Suppressor macrophage treated with lipopolysaccharide for 1 hour (primary cell): ENCODE measurements at places on chromosomes 4 and X.

DNA sequence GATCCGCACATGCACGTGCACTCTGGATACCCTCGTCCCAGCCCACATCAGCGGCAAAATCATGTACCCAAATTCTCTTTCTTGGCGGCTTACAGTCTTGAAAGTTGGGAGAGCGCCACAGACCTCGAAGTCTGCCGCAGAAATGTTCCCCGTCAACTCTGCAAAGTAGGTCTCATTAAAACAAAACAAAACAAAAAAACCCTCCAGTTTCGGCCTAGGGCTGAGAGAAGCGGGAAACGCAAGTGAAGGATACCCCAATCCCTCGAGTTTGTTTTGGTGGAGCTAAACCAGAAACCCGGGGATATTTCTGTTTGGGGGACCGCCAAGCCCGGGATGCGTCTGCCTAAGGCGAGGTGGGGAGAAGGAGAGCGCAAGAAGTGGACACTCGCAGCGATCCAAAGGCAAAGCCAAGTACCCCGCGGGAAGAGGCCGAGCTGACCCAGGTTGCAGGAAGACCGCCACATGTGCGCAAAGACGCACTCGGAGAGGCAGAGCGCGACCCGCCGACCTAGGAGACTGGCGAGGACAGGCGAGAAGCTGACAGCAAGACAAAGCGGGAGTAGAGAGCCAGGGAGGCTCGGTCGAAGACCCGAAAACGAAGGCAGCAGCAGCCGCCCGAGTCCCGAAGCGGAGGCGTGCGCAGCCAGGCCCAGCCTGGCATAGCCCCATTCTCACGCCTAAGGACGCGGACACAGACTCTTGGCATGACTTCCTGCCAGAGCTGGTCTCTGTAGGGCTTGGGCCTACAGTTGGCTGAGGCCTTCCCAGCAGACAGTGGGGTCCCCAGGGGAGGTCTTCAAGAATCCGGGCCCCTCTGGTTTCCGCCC is 49.6 kb upstream of the BCOR start:
- no peak for DNase-seq

GRCh38 chrX:153669174-153669890 is 4.3 kb downstream of the PNCK start:
- peak; percentile 43 for DNase-seq

GRCh38 chrX:139949703-139950102 is 15.6 kb downstream of the CXorf66 start:
- no peak for DNase-seq

DNA sequence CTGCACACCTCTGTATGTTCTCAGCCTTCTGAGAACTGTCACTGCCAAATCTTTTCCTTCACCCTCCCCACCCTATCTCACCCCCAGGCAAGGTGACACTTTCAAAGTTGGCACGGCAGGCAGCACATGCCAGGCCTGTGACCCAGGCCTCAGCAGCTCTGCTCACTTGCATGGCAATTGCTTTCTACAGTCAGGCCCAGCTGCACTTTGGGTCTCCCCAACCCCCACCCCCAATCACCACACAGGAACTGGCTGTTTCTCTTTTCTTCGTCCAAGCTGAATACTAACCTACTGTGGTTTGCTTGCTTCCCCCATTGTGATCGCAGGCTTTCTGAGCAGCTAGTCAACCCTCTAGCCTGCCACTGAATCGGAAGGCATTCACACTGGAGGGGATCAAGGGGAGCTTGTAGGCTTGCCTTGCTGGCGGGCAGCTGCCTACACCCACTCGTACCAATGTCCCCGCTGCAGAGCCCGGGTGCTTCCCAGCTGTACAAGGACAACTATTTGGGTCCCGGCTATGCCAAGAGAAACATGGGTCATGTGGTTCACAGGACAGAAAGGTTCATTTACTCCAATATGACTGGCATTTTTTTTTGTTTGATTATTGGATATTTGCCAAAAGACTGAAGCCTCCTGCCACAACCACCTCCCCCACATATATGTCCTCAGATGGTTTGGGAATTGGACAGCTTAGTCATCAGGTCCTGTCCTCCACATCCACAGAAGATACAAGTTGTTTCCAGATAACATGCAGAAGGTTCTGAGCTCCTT is 28.1 kb downstream of the SLC25A43 start:
- peak; percentile 20 for DNase-seq

- peak; percentile 75 for DNase-seq
Observed at GRCh38 chr4:64158648-64159326, 250.5 kb downstream of the TECRL start.

DNA sequence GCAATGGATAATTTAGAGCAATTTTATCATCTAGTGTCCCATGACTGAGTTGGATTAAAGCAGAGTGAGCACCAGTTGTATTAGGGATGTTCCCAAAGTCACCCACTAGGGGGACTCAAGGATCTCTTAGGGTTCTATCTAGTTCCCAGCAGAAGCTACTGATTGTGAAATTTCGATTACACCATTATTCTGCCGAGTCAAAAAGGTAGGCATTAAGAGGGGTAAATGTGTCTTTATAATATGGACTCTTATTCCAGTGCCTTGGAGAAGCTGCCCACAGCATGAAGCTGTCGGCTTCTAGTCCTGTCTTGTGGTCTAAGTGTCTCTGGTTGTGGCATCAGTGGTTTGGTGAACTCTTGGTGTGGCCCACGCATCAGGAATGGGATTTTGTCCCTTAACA is 53.3 kb downstream of the RGS12 start:
- DNase-seq = peak; percentile 94

GRCh38 chrX:42606591-42606990 is 171.4 kb downstream of the PPP1R2C start:
- no peak for DNase-seq

DNA sequence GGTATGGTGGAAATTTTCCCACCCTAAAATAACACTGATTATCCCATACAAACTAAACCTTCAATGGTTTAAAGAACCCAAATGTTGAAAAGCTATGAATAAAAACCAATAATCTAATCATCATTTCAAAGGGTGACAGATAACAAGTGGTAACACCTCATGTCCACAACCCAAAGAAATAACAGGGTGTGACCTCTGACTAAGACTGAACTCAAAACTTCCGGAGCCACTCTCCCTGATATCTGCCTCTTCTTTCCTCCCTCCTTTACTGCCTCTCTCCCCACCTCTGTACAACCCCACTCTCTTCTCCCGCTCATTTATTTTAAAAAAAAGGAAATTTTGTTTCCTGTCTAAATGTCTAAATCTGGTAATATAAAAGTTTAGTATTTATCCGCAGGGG is 11.5 kb downstream of the FBXW7 start:
- no peak for DNase-seq

- DNase-seq = no peak
Observed at GRCh38 chr4:154507156-154507555, 15.6 kb upstream of the DCHS2 start.

- no peak for DNase-seq
Observed at GRCh38 chr4:181755846-181756245, 487.4 kb upstream of the TENM3 start.

GRCh38 chr4:176726803-176727202 is 65.9 kb downstream of the VEGFC start:
- no peak for DNase-seq

DNA sequence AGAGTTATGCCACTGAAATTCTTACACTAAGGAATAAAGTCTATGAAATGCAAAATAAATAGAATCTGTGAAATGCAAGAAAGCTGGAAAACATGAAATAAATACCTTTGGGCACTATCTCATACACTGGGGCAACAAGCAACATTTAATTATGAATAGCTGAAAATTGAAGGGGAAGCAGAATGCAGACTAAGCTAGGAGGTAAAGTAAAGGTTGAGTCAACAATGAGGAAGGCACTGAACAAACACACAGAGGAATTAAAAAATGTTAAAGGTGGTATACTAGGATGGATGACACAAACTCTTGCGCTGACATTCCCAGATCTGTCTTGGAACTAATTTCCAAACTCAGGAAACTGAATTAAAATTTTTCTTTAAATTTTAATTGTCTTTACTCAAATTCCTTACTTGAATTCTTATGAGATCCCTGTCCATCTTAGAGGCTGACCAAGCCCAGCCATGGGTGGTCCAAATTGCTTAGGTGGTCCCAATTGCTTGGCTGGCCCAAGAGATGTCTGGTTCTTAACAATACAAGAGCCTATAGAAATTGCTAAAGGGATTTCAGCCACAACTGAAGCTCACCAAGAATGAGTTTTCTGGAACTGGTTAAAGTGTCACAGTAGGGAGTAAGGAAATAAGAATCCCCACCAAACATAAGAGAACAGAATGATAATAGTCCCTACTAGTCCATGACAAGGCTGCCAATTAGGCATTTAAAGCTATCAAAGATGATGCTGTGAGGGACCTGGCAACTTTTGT is 41.3 kb upstream of the ZCCHC13 start:
- DNase-seq = no peak

- DNase-seq = peak; percentile 3
Observed at GRCh38 chrX:134023851-134024281, 38.5 kb upstream of the GPC3 start.

- DNase-seq = no peak
Observed at GRCh38 chr4:48910511-48910910, 3.9 kb upstream of the OCIAD2 start.

GRCh38 chrX:136318895-136319597 is 18.3 kb downstream of the ADGRG4 start:
- DNase-seq = no peak

- DNase-seq = no peak
Observed at GRCh38 chr4:146273204-146273901, 59.0 kb downstream of the REELD1 start.

DNA sequence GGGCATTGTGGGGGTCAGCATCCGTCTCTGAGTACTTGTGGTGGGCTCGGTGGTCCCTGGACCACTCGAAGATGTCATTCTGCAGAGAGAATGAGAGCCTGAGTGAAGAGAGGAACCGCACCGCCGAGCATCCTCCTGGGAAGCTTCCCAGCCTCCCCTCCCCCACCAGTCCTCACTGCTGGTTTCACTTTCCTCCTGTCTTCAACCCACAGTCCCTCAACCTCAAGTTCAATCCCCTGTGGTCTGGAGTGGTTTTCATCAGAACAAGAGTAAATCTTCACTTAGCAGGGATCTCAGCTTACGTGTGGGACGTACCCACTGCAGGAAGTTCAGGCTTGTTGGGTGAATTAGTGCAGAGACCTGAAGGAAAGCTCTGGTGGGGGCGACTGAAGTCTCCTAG is 117.8 kb downstream of the SCD5 start:
- DNase-seq = no peak

DNA sequence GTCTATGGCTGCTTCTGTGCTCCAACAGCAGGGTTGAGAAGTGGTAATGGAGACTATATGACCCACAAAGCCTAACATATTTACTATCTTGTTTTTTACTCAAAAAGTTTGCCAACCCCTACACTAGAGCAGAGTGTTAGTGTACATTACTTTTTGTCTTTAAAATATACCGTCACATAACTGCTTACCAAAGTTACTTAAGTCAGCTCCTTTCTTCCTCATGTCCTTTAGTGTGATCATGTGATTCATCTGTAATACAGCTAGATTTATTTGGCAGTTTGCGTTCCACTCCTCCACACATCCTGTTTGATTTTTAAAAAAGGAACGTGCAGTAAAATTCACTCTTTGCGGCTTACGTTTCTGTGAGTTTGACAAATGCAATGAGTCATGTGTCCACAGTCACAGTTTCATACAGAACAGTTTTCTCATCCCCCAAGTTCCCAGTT is 162.4 kb upstream of the GPRIN3 start:
- DNase-seq = peak; percentile 96

GRCh38 chrX:18769364-18769763 is 61.9 kb downstream of the PPEF1 start:
- DNase-seq = no peak

GRCh38 chr4:14888790-14889572 is 113.3 kb upstream of the CPEB2 start:
- peak; percentile 69 for DNase-seq

DNA sequence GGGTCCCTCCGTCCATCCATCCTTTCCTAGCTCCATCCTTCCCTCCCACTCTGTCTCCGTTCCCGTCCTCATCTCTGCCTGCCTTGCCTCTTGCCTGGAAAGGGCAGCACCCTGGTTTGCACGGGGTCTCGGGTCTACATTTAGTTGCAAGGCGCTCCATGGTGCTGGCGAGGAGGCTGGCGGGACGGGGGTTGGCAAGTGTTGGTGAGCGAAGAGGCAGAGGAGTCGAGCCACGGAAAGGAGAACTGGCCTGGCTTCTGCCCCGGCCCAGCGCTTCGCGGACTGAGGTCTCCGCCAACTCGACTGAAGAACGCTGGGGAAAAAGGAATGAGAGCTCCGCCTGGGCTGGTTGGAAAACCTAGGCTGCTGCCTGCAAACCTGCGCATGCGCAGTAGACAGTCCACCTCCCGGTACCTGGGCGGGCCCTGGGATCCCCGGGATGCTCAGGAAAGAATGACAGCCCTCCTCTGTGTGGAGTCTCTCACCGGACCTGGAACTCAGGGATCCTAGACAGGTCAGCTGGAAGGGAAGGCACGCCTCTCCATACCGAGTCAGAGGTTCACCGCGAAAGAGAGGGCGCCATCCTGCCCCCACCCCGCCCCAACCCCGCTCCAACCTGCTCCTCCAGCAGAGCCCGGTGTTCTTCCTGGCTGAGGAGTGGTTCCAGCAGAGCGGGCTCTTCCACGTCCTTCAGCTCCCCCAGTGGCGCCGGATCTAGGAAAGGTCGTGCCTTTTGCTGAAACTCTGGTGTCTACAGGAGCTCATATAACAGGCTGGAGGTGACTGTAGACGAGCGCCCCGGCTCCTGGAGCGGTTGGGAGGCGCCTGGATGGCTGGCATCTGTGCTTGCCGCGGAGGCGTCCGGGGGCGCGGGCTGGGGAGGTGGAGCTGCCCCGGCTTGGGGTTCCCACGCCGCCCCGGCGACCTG is 6.0 kb downstream of the FRG2 start:
- peak; percentile 28 for DNase-seq

GRCh38 chr4:20074450-20074849 is 177.3 kb upstream of the SLIT2 start:
- no peak for DNase-seq

DNA sequence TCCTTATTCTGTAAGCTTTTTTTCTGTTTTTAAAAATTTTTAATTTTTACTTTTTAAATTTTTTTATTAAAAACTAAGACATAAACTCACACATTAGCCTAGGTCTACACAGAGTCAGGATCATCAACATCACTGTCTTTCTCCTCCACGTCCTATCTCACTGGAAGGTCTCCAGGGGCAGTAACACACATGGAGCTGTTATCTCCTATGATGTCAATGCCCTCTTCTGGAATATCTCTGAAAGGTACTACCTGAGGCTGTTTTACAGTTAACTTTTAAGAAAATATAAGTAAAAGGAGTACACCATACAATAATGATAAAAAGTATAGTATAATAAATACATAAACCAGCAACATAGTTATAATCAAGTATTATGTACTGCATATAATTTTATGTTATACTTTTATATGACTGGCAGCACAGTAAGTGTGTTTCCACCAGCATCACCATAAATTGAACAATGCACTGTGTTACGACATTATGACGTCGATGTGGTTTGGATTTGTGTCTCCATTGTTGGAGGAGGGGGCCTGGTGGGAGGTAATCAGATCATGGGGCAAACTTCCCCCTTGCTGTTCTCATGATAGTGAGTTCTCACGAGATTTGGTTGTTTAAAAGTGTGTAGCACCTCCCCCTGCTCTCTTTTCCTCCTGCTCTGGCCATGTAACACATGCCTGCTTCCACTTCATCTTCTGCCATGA is 21.3 kb downstream of the IL15 start:
- peak; percentile 60 for DNase-seq

- DNase-seq = peak; percentile 48
Observed at GRCh38 chr4:14110407-14110806, 482.9 kb upstream of the BOD1L1 start.
